ENCODE measurements at places on chromosomes 12 and 14. TPM values are rescaled to one million over a fixed set of nuclear protein-coding genes. Genes with fewer than 3 reads are reported as not detected.

The KRT8 gene
- polyA plus RNA-seq, result 49.4 TPM

The GYS2 gene
- polyA plus RNA-seq, result not detected

The FOXG1 gene
- polyA plus RNA-seq, result not detected

The DDX55 gene
- 25.8 TPM for polyA plus RNA-seq

The PFKM gene
- 85.0 TPM for polyA plus RNA-seq

The OAS2 gene
- polyA plus RNA-seq, result 0.02 TPM

The CLEC4C gene
- polyA plus RNA-seq, result not detected

The GALNT16 gene
- 12.7 TPM for polyA plus RNA-seq

Measured in SK-N-SH (cell line).